ENCODE measurements at places on chromosomes 5 and 9. TPM values are rescaled to one million over a fixed set of nuclear protein-coding genes. Genes with fewer than 3 reads are reported as not detected.

FSTL4 gene
- 5.0 TPM for total RNA-seq

GRCh38 chr9:81456431-81457006, 232.8 kb downstream of the TLE1 start:
- no peaks in the 10 kb centered on the region for H3K27me3 ChIP-seq

DNA sequence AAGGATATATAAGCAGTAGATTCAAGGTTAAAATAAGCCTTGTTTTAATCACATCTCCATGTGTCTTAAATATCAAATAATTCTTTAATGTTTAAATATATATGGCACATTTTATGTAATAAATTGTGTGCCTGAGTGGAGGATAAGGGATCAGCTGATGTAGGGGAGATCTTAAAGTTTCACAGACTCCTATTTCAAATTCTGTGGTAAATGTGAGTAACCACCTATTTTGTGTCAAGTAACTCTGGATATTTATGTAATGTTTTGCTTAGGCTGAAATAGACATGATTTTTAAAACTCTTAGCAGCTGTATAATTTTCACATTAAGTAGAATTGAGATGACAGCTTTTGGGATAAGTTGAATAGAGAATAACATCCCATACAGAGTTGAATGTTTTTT, 41.3 kb upstream of the ITGA2 start:
- no peaks in the 10 kb centered on the region for H3K4me1 ChIP-seq
- no peak overlapping the region for H3K4me3 ChIP-seq
- DNase-seq, result no peak
- H3K27me3 ChIP-seq, result no peaks in the 10 kb centered on the region
- H3K36me3 ChIP-seq, result no peaks in the 10 kb centered on the region
- no peak overlapping the region for H3K27ac ChIP-seq

DNA sequence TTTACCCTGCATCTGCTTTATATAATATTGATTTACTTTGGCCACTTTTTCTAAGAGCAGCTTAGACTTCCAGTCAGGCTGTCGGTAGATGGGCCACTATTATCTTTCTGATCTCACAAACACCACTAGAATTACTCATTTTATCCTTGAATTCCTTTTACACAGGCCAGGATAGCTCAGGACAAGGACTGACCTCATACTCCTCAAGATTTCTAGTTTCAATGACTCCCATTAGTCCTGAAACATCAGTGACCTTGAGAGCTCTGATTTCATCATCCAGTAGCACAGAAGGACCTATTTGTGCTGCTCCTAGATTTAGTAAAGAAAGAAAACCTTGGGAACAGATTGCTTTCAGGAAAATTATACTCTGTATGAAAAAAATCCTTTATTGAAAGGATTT, 727.9 kb upstream of the PTPRD start:
- H3K36me3 ChIP-seq, result no peaks in the 10 kb centered on the region
- no peaks in the 10 kb centered on the region for H3K4me1 ChIP-seq
- no peak for DNase-seq
- H3K27ac ChIP-seq, result no peak overlapping the region

C1QTNF3 gene
- 3.5 TPM for total RNA-seq

DNA sequence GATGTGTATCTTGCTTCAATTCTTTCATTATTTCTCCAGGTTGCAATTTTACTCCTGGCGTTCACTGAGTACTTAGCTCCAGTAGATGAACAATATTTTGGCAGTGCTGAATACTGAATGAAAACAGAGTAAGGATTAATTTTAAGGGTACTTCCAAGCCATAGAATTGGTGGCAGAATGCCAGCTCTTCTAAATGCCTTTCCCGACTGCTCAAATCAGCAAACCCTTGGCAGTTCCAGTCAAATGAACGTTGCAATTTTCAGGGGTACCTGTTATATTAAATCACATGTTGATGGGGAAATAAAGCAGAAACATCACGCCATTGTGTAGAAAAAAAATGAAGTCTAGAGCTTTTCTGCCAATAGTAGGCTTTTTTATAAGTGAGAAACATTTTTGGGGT, 282.4 kb upstream of the RPS23 start:
- H3K4me3 ChIP-seq, result no peak overlapping the region
- DNase-seq, result no peak
- H3K36me3 ChIP-seq, result no peaks in the 10 kb centered on the region
- no peaks in the 10 kb centered on the region for H3K27me3 ChIP-seq
- no peak overlapping the region for H3K27ac ChIP-seq

GRCh38 chr5:124849774-124850173, 103.3 kb upstream of the ZNF608 start:
- no peaks in the 10 kb centered on the region for H3K27me3 ChIP-seq
- no peaks in the 10 kb centered on the region for H3K36me3 ChIP-seq
- no peak for DNase-seq
- H3K4me1 ChIP-seq, result no peaks in the 10 kb centered on the region
- H3K27ac ChIP-seq, result no peak overlapping the region

PCDHB14 gene
- total RNA-seq, result 2.6 TPM

- DNase-seq, result no peak
- H3K4me1 ChIP-seq, result peaks cover 11% of the 10 kb centered on the region
- H3K27me3 ChIP-seq, result no peaks in the 10 kb centered on the region
- no peaks in the 10 kb centered on the region for H3K36me3 ChIP-seq
- no peak overlapping the region for H3K27ac ChIP-seq
- H3K4me3 ChIP-seq, result no peak overlapping the region
Measured at GRCh38 chr9:99075246-99075912, 29.5 kb upstream of the TGFBR1 start.

- no peaks in the 10 kb centered on the region for H3K4me1 ChIP-seq
- H3K27ac ChIP-seq, result no peak overlapping the region
- no peak for DNase-seq
- H3K27me3 ChIP-seq, result no peaks in the 10 kb centered on the region
- no peaks in the 10 kb centered on the region for H3K36me3 ChIP-seq
Measured at GRCh38 chr5:96896276-96896675, 20.0 kb downstream of the ERAP2 start.

GRCh38 chr5:12073426-12073825, 169.2 kb upstream of the CTNND2 start:
- no peak overlapping the region for H3K4me3 ChIP-seq
- no peaks in the 10 kb centered on the region for H3K36me3 ChIP-seq
- H3K4me1 ChIP-seq, result no peaks in the 10 kb centered on the region

- peaks cover 2% of the 10 kb centered on the region for H3K4me1 ChIP-seq
- H3K36me3 ChIP-seq, result no peaks in the 10 kb centered on the region
- no peak overlapping the region for H3K4me3 ChIP-seq
- no peaks in the 10 kb centered on the region for H3K27me3 ChIP-seq
Measured at GRCh38 chr9:95021166-95021886, 294.8 kb downstream of the AOPEP start.

ARL14EPL gene
- total RNA-seq, result not detected

- H3K4me1 ChIP-seq, result peaks cover 3% of the 10 kb centered on the region
- H3K36me3 ChIP-seq, result no peaks in the 10 kb centered on the region
- no peak for DNase-seq
- peaks cover 60% of the 10 kb centered on the region for H3K27me3 ChIP-seq
Measured at GRCh38 chr5:76473661-76474060, 70.6 kb downstream of the IQGAP2 start.

DNA sequence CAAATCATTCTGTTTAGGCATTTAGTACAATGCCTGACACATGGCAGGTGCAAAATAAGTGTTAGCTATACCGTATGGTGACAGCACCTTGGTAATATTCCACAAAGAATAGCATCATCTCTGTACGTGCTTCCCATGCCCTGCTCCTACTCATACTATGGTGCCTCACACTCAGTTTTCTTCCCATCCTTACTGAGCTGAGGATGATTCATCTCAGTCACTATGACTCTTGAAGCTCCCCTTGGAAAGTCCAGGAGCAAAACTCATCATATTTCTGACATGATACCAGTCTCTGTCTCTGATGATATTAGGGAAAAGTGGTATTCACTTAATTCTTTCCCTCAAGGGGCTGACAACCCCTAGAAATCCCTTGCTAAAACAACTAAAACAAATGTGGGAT, 423.3 kb downstream of the EFNA5 start:
- H3K4me3 ChIP-seq, result no peak overlapping the region
- H3K4me1 ChIP-seq, result no peaks in the 10 kb centered on the region
- no peaks in the 10 kb centered on the region for H3K27me3 ChIP-seq
- no peak overlapping the region for H3K27ac ChIP-seq
- no peaks in the 10 kb centered on the region for H3K36me3 ChIP-seq

DNA sequence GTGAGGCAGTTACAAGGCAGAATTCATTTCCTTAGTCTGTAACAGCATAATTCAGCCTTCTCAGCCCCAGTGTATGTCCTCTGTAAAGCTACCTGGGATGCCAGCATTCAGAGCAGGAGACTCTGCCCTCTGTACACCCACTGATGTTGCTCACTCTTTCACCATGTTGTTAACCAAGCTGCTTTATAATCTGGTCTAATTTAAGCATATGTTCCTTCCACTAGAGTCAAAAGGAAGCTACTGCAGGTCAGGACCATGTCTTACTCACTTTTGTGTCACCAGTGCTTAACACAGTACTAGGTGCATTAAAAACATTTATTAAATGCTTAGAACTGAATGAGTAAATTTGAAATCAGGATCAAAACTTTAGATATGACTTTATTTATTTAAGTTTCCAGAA, 185.6 kb downstream of the FBXL17 start:
- no peaks in the 10 kb centered on the region for H3K36me3 ChIP-seq
- DNase-seq, result no peak
- no peak overlapping the region for H3K4me3 ChIP-seq
- no peaks in the 10 kb centered on the region for H3K27me3 ChIP-seq
- H3K4me1 ChIP-seq, result no peaks in the 10 kb centered on the region

WNT8A gene
- total RNA-seq, result 0.88 TPM

ANXA2R gene
- total RNA-seq, result 0.97 TPM

FAM163B gene
- total RNA-seq, result not detected

DNA sequence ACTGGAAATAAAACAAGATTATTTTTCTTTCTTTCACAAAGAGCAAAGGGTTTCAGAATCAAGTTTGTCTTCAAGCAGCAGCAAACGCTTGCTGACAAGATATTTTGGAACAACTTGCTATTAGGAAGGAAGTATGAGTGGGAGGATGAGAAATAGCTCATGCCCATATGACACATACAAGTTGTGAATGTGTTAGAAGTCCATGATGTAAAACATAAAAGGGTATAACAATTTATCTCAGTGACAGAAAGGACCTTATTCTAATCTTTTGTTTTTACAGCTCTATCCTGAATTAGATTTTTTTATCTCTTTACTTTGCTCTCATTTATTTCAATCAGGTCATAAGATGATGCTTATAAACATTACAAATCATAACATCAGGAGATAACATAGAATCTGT, 516.6 kb upstream of the MEF2C start:
- no peak overlapping the region for H3K4me3 ChIP-seq
- H3K27me3 ChIP-seq, result no peaks in the 10 kb centered on the region
- no peaks in the 10 kb centered on the region for H3K36me3 ChIP-seq
- DNase-seq, result no peak
- H3K4me1 ChIP-seq, result no peaks in the 10 kb centered on the region

DNA sequence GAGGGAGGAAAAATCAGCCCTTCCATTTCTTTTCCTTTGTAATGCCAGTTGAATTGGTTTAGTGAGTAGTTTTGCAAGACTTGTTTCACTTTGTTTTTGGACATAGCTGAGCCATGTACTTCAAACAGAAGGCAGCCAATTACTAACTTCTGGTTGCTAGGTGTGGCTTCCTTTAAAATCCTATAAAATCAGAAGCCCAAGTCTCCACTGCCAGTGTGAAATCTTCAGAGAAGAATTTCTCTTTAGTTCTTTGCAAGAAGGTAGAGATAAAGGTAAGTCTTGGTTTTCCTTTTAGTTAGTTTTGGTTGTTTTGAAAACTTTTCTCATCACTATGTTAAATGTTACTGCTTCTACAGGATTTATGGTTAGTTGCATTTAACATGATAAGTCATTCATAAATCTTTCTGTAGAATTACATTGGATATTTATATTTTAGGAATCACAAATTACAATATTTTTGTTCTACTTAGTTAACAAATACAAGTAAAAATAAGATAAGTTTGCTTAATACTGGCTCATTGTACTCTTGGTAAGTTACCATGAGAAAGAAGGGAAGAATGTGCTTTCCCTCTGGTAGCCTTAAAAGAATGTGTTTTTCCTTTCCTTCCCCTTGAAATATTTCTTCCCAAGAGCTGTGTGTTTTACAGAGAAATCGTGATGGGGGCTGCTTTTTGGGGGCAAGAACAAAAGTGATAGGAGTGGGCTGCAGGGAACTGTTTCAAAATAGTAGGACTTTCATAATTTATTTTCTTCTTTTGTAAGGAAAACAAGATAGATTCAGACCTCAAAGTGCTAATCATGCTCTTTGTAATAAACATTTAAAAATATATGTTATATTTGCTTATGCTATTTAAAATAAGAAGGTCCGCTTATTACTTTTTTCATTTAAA, at the start of gene ANXA1:
Gene ANXA1 (plus strand): TSS at position 213 of the 890 bp plus-strand sequence. CDS start 6,671 bp downstream, outside the sequence.
- no peaks in the 10 kb centered on the region for H3K27me3 ChIP-seq
- H3K4me1 ChIP-seq, result no peaks in the 10 kb centered on the region
- H3K27ac ChIP-seq, result no peak within 1 kb of the TSS
- DNase-seq, result no peak

PCDHGA6 gene
- 0.50 TPM for total RNA-seq

DNAJC18 gene
- total RNA-seq, result 34.6 TPM

GRCh38 chr5:56025151-56025885, 30.6 kb upstream of the IL6ST start:
- H3K4me3 ChIP-seq, result no peak overlapping the region
- no peak for DNase-seq
- H3K36me3 ChIP-seq, result no peaks in the 10 kb centered on the region

GRCh38 chr5:173895401-173896165, 7.4 kb downstream of the CPEB4 start:
- H3K36me3 ChIP-seq, result no peaks in the 10 kb centered on the region
- H3K27ac ChIP-seq, result no peak overlapping the region

JMY gene
- 19.4 TPM for total RNA-seq

GRCh38 chr5:173989432-173990082, 587 bp downstream of the C5orf47 start:
- H3K27me3 ChIP-seq, result no peaks in the 10 kb centered on the region
- H3K27ac ChIP-seq, result no peak overlapping the region
- H3K36me3 ChIP-seq, result no peaks in the 10 kb centered on the region
- H3K4me3 ChIP-seq, result no peak overlapping the region
- H3K4me1 ChIP-seq, result no peaks in the 10 kb centered on the region

GRCh38 chr5:38494763-38495162, 61.7 kb downstream of the LIFR start:
- no peaks in the 10 kb centered on the region for H3K27me3 ChIP-seq
- no peak overlapping the region for H3K27ac ChIP-seq
- H3K36me3 ChIP-seq, result peaks cover 99% of the 10 kb centered on the region
- DNase-seq, result no peak
- no peaks in the 10 kb centered on the region for H3K4me1 ChIP-seq
- H3K4me3 ChIP-seq, result no peak overlapping the region

DNA sequence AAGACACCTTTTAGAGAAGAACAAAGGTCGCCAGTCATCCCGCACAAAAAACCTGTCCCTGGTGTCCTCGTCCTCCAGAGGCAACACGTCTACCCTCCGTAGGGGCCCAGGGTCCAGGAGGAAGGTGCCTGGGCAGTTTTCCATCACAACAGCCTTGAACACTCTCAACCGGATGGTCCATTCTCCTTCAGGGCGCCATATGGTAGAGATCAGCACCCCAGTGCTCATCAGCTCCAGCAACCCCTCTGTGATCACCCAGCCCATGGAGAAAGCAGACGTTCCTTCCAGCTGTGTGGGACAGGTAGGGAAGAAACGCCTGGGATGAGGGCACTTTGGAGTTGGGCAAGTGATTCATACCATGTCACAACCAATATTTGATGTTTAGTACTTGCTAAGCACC, 77.4 kb downstream of the SH3RF2 start:
- H3K27ac ChIP-seq, result no peak overlapping the region
- H3K27me3 ChIP-seq, result no peaks in the 10 kb centered on the region
- no peak for DNase-seq

CDK9 gene
- total RNA-seq, result 92.3 TPM

Measured in endodermal cell (in vitro differentiated cells).